ENCODE measurements at places on chromosomes 7 and 10. TPM values are rescaled to one million over a fixed set of nuclear protein-coding genes. Genes with fewer than 3 reads are reported as not detected.

The ZPBP gene
- total RNA-seq: not detected

The CALHM3 gene
- not detected for total RNA-seq

The TMEM140 gene
- total RNA-seq: 33.4 TPM

The NXPH1 gene
- total RNA-seq: not detected

DNA sequence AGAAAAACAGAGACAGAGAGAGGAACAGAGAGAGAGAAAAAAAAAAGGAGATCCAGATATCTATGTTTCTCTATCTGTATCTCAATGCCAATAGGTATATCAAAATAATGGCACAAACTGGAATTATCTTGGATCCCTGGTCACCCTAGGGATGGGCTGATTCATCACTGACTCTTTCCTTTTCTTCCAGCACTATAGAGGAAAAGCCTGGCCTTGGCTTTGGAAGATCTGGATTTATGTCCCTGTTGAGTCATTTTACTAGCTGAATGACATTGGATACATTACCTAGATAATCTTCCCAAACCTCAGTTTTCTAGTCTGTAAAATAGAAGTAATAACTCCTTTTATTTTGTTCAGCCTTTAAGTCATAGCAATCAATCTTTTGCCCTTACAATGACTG is 152.8 kb upstream of the GDF10 start:
- no peak for DNase-seq

- DNase-seq: no peak
Measured at GRCh38 chr10:1095498-1095897, 39.3 kb downstream of the WDR37 start.

DNA sequence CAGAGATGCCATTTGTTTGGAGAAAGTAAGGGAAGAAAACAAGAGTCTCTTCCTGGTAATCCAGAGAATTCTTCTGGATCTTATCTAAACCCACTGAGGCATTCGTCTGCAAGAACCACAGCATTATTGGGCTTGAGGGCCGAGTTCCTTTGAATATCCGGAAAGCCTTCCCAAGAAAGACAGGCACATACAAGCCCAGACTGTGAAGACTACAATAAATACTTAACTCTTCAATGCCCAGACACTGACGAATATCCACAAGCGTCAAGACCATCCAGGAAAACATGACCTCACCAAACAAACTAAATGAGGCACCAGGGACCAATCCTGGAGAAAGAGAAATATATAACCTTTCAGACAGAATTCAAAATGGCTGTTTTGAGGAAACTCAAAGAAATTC is 99.0 kb downstream of the RNF32 start:
- no peak for DNase-seq

GRCh38 chr7:121945480-121946236 is 72.7 kb downstream of the PTPRZ1 start:
- DNase-seq: no peak

DNA sequence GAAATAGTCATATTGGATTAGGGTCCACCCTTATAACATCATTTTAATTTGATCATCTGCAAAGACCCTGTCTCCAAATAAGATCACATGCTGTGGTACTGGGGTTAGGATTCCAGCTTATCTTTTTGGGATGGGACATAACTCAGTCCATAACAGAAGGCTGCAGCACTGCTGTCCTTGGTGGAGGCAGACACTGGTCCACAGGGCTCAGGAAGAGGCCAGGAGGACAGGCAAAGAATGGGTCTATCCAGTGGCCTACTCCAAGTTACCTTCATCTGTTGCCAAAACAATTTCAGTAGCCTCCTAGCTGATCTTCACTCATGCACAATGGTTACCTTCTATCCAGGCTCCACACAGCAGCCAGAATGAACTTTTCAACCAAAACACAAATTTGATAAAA is 387.0 kb downstream of the GRID1 start:
- DNase-seq: no peak

DNA sequence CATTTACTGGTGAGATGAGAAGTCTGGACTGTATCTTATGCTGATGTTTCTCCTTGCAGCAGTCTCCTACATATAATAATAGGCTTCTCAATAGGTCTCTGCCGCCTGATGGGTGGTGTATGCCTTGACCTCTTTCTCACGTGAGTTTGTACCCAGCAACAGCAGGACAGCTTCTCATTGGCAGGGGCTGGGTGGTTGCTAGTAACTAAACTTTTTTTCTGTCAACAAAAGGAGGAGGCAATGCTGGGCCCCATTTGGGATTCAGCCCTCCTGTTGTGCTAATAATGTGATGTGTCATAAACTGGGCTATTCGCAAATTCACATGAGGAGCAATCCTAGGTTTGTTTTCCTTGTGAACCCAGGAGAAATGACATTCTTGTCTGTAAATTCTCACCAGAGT is 533.6 kb downstream of the GATA3 start:
- DNase-seq: no peak

DNA sequence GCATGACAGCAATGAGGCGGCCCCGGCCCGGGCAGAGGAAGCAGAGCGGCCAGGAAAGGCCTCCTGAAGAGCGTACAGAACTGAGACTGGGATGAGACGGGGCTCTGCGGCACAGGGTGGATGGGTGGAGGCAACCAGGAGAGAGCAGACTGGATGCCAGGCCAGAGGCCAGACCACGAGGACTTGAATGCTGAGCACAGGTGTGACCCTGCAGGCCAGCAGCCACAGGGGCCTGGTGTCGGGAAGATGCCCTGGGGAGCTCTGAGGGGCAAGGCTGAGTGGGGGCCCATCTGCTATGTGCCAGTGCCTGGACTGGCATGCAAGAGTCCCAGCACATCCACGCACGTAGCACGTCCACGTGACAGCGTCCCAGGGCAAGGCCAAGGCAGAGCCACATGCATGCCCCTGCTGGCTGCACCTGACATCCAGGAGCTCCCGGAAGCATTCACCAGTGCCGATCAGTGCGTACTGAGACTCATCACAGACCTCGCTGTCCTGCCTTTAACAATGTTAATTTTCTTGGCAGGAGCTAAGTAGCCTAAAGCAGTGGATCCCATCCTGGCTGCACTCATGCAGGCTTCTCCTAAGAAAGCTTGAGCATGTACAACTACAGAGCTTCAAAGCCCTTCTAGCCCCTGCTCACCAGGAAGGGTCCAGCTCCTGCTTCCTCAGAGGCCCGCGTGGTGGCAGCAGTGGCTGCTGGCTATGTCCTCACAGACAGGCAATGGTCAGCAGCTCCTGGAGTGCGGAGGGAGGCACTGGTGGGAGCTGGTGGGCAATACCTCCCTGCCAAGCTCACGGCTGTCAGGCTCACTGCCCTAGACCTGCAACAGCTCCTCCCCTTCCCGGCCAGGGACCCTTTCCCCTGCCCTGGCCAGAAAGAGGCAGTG is 18.0 kb downstream of the GRID1 start:
- no peak for DNase-seq

GRCh38 chr10:96688789-96689188 is 31.5 kb downstream of the PIK3AP1 start:
- no peak for DNase-seq

DNA sequence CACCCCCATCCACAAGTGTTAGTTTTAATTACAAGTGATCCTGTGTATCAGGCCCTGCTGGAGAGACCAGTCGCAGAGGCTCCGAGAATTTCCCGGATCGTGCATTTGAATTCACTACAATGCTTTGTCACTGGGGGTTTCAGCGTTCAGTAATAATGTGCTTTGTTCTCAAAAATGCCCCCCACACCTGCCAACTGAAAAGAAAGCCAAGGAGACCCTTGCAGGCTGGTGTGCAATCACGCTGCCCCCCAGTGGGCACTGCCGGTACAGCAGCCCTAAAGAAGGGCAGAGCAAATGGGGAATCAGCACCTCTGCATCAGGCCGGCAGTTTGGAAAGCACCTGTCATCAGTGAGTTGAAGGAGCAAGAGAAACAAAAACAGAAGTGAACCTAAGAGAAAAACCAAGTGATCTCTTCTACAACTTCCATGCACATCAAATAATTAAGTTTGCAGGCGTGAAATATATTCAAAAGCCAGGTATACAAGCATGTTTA is 177.6 kb downstream of the PARD3 start:
- DNase-seq: peak; percentile 82

DNA sequence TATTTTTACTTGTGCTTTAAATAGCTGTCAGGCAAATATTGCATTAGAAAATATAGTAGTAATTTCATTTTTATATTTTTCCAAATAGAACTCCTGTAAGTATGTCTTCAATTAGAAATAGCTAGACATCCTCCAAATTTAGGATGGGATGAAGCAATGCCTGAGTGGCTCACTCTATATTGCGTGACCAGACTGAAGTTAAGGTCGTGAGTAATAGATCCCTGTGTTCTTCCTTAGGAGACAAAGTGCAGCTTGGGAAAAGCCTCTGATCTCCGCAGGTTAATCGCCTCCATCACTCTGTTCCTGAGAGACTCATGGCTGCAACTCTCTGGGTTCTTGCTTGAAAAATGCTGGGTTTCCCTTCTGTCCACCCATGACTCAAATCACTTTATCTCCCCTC is 484.8 kb upstream of the ANKRD30A start:
- no peak for DNase-seq

DNA sequence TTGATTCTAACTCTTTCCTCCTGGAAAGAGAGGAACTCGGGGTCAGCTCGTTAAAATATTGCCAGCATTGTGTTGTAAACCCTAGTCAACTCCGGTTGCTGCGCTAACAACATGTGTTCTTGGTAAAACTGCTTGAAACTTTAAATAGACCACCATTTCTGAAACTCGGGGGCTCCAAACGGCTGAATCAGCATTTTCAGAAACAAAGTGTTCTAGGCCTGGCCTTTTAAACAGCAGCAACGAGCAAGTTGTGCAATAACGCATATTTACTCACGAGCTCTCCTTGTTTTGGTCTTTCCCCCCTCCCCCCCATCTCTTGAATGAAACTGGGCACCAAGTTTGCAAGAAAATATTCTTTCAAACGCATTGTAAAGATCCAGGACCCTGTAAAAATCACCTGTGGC is 9.2 kb upstream of the GRB10 start:
- no peak for DNase-seq

GRCh38 chr7:82534684-82535083 is 91.1 kb upstream of the CACNA2D1 start:
- DNase-seq: no peak

DNA sequence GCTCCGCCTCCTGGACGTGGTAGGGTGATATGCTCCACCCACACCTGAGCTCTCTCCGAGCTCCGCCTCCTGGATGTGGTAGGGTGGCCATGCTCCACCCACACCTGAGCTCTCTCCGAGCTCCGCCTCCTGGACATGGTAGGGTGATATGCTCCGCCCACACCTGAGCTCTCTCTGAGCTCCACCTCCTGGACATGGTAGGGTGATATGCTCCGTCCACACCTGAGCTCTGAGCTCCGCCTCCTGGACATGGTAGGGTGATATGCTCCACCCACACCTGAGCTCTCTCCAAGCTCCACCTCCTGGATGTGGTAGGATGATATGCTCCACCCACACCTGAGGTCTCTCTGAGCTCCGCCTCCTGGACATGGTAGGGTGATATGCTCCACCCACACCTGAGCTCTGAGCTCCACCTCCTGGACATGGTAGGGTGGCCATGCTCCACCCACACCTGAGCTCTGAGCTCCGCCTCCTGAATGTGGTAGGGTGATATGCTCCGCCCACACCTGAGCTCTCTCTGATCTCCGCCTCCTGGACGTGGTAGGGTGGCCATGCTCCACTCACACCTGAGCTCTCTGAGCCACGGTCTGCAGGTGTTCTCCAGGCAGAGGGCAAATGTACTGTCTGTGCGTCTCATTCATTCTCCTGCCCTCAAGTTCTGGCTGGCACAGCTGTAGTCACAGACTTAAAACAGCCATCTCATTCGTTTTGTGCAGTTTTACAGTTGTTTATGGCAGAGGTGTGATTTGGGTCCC is 252.4 kb downstream of the DIP2C start:
- DNase-seq: no peak

DNA sequence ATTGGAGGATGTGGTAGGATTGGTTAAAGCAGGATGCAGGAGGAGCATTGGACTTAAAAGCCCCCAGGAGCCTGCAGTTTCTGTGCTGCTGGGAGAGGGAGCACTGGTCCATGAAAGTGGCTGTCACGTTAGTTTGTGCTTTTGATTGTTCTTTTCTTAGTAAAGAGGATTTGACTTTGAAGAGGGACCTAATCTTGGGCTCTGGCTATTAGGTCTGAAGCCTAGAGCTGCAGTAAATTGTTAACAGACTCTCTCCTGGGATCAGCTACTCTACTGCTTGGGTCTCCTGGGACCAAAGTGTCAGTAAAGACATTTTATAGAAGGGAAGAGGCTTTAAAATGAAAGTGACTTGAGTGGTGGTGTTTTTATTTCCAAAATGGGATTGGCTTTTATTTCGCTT is 3.7 kb downstream of the ZFYVE27 start:
- no peak for DNase-seq

GRCh38 chr10:62815381-62816075 is 638 bp downstream of the EGR2 start:
- peak; percentile 57 for DNase-seq

DNA sequence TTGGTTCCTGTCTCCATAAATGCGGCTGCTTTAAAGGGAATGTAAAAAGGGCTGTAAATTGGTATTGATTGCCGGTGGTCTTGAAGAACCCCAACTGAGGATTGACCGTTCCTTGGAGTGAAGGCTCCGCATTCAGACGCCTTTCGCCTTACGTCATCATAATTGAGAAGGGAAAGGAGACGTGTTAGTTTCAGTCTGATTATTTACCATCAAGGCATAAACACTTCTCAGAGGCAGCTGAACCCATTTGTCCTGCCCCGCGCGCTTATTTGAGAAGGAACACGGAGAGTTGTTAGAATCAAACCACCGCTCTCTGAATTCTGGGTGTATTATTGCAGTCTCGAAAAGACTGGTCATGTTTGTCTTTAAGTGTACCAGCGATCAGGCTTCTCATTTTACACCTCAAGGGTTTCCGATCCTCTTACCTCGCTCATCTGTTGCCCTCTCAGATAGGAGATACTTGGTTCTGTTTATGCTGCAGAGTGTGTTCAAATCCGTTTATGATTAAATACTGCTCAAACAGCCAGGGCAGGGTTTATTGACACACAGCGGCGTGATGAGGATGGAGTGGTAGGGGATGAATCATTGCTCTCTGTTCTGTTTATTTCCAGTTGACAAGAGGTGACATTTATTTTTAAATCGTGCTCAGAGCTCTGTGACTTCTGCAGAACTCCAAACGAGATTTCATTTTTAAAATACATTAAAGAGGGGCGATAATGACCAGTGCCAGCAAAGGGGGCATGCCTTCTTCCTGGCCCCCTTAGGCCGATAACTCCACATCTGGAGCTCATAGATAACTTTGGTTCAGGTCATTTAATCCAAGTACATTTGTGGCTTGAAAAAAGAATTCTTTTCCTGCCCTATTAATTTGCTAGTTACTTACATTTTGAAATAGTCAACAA is 30.4 kb downstream of the FOXK1 start:
- no peak for DNase-seq

Data from Peyer's patch (tissue), 4 donors.